ENCODE measurements at places on chromosomes 2 and 18.

DNA sequence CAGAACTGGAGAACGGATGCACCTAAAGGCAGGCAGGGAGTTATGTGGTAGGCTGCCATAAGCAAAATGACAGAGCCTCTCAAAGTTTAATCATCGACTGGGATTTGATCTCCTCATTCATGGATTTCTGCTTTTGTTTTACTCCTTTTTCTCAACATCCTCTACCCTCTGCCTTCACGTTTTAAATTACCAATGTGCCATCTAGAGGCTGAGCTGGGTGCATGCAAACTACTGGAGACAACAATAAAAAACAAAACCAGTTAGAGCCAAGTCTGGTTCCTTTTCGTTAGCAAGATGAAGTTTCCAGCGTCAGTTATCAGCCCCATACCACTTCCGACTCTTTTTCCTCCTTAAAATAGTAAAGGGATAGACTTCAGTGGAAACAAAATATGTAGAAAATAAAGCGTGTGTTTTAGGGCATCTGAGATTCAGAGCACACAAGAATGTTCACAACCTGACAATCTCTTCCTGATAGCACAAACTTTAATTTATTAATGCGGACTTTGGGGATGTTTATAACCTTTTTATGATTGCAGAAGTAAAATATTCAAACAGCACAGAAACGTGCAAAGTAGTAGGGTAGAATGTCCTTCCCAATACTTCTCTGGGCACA is 117.0 kb downstream of the LAMA1 start:
- DNase-seq, result peak; percentile 62

- no peak for DNase-seq
Measured at GRCh38 chr2:23524261-23524706, 139.3 kb downstream of the KLHL29 start.

DNA sequence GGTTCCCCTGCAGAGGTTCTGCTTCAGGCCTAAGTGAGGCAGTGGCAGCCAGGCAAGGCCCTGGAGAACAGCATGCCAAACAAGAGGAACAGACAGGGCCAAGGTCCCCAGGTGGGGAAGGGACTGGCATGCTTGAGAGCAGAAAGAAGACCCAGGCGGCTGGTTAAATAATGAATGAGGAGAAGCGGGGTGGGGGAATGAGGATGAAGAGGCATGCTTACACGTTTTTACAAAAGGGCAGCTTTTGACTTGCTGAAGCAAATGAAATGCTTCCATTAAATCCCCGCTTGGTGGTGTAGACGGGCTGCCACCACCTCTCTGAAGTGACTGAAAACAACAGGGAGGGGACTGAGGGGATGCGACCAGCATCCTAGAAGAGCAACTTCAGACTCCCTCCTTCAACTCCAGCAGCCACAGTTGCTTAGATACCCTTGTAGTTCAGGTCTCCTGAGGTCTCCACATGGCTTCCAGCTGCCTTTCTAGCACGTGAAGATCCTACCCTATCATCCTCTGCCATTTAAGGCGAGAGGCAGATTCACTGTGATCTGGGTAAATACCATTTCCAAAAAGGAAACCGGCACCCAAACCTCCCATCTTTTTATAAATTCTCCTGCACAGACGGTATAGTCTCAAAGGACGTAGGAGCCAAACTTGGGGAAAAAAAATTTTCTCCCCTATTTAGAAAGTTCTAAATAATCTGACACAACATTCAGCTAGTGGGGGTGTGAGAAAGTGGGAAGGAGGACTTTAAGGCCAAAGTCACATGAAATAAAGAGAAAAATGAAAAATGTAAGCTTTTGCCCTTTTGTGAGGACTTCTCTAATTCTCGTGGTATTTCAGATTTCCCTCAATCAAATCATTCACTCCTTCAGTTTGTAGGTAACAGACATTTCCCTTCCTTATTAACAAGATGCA is 65.6 kb downstream of the CACNB4 start:
- DNase-seq, result no peak

DNA sequence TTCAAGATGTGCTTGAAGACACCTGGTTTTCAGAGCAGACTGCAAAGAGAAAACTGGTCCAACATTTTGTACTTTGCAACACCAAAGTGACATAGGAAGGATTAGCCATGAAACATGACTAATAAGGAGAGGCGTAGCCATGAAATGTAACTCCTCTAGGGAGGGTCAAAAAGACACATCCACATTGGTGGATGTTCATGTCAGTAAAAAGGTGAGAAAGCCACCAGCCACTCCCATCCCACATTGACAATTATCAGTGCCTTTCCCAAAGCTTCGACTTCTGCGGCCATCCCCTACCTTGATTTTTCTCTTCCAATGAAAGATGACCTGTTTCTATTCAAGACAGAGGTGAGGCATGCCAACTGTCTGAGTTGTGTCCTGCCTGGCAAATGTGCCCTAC is 223.2 kb downstream of the ALK start:
- DNase-seq, result no peak

DNA sequence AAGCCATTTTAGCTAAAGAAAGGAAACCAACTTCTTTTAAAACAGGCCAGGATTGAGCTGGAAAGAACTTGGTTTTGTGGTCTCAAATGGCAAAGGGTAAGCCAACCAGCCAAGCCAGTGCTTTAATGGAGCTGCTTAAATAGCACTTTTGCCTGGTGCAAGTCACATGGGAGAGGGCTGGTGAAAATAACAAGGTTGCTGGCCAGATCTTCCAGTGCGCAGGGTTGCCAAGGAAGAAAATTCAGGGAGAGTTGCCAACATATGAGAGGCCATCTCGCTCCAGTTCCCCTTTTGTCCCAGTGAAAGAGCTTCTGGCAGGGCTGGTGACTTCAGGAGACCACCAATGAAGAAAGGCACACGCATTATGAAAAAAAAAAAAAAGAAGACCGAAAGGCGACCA is 57.3 kb downstream of the IRS1 start:
- peak; percentile 68 for DNase-seq
